Central memory CD4-positive, alpha-beta T cell (primary cell): ENCODE measurements at places on chromosomes 1 and 21.

DNA sequence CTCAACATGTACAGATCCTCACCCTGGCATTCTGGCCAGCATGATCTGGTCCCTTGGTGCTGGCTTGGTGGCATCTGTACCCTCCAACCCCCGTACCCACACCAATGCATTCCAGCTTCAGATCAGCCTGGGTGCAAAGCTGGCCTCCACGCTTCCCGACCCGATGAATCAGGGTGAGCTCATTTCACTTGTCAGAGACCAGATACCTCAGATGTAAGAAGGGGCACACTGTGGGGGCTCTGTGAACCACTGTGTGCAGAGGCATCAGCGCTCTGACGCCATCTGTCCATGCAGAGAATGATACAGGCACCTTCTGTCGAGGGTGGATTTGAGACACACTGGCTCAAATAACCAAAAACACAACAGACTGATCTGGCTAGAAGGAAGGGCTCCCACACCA lies 76.6 kb downstream of the DMRTB1 start:
- no peak for DNase-seq

GRCh38 chr1:220928725-220929300 lies 49.6 kb downstream of the HLX start:
- no peak for DNase-seq

- DNase-seq = no peak
These were observed 324.9 kb upstream of the ST6GALNAC5 start for GRCh38 chr1:76542359-76542758.

- DNase-seq = no peak
These were observed 16.5 kb upstream of the ASAP3 start for GRCh38 chr1:23500466-23500865.

- no peak for DNase-seq
These were observed 211.1 kb downstream of the MATN1 start for GRCh38 chr1:30511991-30512913.

DNA sequence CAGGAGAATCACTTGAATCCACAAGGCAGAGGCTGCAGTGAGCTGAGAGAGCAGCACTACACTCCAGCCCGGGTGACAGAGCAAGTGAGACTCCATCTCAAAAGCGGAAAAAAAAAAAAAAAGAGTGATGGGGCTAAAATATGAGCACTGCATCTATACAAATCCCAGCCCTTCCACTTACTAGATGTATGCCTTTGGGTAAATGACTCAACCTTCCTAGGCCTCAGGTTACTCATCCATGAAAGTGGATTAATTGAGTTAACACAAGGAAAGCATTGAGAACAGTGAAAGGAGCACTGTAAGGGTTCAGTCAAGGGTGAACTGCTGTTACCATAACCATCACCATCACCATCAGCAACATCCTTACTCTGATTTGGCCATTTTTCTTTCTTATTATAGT lies 226.4 kb upstream of the C8B start:
- no peak for DNase-seq

- DNase-seq = no peak
These were observed 131.0 kb downstream of the ROR1 start for GRCh38 chr1:63904826-63905225.

- no peak for DNase-seq
These were observed 29.7 kb upstream of the PLCH2 start for GRCh38 chr1:2446394-2446793.

DNA sequence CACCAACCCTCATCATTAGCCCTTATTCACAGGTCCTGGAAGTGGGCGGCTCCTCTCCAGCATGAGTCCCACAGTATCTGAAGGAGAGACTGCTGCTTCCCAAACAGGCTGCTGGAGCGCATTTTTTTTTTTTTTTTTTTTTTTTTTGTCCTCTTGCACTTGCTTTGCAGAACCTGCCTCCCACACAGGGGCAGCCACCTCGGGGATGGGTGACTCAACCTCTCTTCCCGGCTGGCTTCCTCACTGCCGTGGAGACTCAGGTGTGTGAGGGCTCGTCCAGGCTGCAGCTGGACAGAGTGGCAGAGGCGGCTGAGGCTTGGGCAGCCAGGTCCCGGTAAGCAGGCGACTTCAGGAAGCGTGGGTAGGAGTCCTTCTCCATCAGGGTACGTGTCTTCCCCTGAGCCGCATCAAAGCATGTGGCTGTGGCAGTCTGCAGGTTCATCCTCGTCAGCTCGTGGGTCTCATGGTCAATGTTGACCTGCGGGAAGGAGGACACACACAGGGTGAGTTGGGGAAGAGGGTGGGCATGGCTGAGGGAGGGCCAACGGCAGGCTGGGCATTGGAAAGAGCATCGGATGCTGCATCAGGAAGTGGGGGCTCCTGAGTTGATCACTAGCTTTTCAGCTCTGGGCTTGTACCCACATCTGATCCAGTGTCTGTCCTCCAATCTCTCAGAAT lies 4.0 kb downstream of the RGS16 start:
- no peak for DNase-seq

DNA sequence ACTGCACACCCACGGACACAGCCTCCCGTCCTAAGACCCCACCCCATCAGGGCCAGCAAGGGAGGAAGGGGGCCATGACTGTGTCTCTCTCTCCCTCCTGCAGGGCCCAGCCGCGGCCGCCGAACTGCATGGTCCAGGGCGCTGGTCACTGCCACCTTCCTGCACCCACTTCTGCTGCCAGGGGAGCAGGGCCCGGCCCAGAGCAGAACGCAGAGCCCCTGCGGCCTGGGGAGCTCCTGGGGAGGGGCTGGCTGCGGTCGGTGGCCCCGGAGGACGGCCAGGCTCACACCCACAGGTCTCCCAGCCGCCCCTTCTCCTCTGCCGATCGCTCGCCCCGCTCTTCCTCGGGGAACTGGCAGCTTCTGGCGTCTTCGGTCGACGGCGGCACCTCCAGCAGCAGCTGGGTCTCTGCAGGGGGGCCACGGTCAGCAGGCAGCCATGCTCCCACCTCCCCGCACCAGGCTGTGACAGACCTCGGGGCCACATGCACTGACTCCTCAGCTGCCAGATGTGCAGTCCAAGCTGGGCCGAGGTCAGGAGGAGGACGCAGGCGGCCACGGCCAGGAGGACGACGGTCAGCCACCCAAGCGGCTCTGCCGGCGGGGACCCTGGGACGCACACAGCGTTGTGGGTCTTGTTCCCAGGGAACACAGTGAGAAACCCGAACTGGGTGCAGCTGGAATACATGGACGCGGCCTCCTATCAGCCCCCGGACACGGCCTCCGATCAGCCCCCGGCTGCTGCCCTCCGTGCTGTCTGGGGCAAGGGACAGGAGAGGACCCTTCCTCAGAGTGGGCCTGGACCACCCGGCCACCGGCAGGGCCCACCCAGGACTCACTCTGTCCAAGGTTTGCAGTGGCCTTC lies 2.6 kb downstream of the TNFRSF18 start:
- no peak for DNase-seq

GRCh38 chr1:10986525-10986890 lies 25.9 kb upstream of the TARDBP start:
- no peak for DNase-seq

- DNase-seq = no peak
These were observed 73.3 kb downstream of the NVL start for GRCh38 chr1:224256640-224257039.
